Vagina (tissue), 2 donors: ENCODE measurements at places on chromosomes 5 and 9.

GRCh38 chr5:151961557-151961956 lies 36.9 kb upstream of the GLRA1 start:
- DNase-seq = no peak

GRCh38 chr5:132260714-132261551 lies 3.4 kb downstream of the PDLIM4 start:
- peak; percentile 87 for DNase-seq

DNA sequence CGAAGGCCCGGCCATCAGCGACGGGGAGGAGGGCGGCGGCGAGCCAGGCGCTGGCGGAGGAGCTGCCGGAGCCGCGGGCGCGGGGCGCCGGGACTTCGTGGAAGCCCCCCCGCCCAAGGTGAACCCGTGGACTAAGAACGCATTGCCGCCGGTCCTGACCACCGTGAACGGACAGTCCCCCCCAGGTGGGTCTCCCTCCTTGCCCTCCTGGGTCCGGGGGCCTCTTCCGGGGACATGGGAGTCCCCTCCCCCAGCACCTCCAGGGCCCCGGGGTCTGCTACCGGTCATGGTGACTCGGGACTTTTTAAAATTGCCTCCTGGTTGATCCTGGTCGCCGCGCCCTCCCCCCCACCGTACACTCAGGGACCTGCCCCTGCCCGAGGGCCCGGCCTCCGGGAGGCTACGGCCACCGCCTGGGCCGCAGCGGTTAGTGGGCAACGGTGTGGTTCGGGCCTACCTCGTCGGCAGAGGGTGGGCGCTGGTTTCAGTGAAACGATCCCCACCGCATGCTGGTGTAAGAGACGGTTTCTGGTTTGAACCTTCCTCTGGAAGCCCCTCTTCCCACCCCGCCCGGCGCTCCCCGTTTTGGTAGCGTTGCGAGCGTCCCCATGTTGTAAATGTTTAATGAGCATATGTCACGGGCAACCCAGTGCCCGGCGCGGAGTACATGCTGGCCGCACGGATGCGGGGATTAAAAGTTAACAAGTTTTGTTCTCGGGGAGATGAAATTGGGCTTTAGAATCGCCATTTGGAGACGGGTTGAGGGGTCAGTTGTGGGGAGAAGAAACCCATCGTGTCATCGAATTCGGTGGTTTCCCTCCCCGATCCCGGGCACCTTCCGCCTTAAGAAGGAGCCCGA lies 1.1 kb downstream of the LARP1 start:
- no peak for DNase-seq

DNA sequence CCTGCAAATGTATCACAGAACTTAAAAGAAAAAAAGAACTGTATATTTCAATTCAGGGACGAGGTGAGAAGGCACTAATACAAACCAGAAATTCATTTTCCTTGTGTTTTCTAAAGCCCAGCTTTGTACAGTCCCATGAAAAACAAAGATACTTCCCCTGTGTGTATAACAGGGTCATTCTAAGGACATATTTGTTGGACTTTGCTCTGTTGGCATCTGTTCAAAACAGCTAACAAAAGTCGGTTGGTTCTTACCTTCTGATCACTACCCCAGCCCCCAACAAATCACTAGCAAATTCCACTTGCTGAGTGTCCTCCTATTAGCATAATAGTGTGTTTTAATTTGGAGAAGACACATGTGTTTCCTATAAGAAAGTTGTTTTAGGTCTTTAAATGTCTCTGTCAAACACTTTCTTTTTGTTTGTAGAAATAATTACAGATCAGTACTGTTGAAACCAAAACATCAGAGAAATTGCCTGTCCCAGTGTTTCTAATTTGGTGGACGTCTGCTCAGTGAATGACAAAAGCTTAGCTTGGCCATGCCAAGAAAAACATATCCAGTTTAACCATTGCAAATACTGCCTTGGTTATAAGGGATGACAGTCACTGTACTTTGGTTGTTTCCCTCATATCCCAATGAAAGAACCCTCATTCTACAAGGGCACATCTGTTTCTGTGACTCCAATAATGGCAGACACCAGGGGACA lies 480.5 kb downstream of the EBF1 start:
- no peak for DNase-seq

- DNase-seq = no peak
Observed at GRCh38 chr5:14110680-14111079, 32.5 kb upstream of the TRIO start.

- DNase-seq = no peak
Observed at GRCh38 chr5:57436586-57436985, 46.0 kb downstream of the ACTBL2 start.

DNA sequence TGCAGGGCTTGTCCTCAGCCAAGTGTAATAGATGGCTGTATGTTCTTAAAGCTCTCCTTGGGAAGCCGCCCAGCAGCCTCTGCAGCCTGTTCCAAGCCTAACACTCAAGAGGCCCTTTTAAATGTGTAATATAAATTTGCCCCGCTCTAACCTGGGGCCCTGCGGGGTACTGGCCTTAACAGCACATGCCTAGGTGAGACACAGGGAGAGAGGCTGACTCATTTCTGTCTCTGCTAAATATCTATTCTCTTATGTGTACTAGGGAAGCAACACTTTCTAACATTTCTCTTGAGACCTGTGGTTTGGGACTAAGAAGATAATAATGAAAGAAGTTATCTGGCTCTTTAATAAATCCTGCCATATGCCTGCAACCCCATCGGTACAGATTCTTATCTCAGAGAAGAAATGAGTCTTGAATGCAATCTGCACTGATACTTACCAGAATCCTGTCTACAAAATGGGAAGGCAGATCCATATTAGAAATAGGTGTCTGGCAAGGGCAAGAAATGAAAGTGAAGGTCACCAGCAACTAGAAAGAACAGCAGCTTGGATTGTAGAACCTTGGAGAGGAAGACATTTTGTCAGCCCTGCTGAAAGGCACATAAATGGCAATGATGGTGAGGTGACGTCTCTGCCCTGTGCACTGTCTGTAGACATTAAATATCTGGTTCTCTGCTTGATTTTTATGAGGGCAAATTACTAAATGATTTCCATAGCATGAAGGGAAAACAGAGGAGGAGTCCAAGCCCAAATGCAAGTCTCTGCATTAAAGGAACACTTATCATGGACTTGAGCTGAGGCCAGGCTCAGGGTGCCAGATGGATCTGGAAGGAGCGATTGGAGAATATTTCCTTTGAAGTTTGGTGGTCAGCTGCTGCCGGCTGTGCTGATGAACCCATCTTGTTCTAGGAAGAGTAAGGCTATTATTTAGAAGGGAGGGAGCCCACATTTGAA lies 14.5 kb upstream of the TGFBI start:
- no peak for DNase-seq

GRCh38 chr9:72203205-72203803 lies 54.1 kb downstream of the GDA start:
- no peak for DNase-seq

DNA sequence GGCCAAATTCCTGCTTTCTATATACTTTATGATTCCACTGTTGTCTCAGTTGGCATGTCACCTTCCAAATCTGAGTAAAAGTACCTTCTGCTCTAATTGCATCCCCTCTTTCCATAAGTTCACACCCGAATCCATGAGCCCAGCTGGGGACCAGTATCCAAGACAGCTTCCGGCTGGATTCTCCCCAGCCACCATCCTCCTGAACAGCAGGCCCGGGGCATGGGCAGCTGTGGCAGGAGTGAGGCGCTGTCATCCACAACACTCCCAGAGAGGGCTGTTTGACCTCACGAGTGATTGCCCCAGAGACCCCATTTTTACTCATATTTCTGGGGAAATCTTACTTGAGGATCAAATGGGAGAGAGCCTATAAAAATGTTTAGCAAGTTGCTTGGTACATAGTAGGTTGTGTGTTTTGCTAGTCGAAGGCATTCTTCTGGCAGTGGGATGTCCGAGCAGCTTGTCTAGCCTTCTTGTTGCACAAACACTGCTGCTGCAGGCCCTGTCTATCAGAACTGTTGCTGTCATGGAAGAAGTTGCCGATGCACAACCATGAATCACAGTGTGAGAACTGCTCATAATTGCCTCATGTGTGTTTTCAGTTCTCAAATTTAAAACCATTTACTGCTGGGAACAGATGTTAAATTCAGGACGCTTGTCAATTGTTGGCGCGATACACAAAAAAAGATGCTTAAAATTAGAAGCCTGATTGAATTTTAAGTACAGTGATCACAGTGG lies 93.8 kb downstream of the HSPA4 start:
- DNase-seq = no peak

- no peak for DNase-seq
Observed at GRCh38 chr5:54703565-54704255, 186.2 kb downstream of the SNX18 start.

DNA sequence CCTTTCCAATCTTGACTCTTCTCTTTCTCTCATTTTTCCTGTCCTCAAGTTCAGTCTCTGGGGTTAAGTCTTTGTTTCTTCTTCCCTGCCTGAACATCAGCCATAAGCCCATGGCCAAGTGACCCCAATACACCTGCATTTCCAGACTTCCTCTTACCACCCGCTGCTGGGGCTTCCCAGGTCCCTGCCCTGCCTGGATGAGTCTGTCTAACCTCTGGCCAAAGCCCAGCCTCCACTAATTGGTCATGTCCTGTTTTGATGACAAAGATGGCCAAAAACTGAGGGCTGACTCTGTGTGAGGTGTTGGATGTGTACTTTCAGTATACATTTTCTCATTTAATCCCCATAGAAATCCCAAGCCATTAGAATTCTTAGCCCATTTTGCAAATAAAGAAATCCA lies 47.3 kb downstream of the SH3TC2 start:
- DNase-seq = peak; percentile 60

DNA sequence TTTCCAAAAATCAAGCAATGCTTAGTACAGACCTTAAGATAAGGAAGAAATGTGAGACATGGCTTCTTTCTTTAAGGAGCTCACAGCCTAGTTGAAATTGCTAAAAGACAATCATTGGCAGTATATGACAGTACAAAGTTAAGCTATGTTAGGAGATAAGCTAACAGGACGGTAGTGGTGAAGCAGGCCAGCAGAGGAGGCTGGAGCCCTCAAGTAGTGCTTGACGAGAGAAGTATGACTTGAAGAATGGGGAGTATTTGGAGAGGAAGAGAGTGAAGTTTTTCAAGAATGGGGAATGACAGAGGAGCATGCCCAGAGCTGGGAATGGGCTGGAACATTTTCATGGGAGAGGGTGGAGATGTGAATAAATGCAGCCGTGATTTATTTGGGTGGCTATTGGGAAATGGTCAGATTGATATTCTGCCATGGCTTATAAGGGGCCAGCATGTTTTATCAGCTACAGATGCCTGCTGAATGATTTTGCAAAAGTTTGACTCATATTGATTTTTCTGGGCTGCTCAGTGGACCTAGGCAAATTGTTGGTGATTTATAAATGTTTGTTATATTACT lies 43.7 kb downstream of the LURAP1L start:
- no peak for DNase-seq

GRCh38 chr9:93911801-93912554 lies 43.2 kb downstream of the BARX1 start:
- no peak for DNase-seq

DNA sequence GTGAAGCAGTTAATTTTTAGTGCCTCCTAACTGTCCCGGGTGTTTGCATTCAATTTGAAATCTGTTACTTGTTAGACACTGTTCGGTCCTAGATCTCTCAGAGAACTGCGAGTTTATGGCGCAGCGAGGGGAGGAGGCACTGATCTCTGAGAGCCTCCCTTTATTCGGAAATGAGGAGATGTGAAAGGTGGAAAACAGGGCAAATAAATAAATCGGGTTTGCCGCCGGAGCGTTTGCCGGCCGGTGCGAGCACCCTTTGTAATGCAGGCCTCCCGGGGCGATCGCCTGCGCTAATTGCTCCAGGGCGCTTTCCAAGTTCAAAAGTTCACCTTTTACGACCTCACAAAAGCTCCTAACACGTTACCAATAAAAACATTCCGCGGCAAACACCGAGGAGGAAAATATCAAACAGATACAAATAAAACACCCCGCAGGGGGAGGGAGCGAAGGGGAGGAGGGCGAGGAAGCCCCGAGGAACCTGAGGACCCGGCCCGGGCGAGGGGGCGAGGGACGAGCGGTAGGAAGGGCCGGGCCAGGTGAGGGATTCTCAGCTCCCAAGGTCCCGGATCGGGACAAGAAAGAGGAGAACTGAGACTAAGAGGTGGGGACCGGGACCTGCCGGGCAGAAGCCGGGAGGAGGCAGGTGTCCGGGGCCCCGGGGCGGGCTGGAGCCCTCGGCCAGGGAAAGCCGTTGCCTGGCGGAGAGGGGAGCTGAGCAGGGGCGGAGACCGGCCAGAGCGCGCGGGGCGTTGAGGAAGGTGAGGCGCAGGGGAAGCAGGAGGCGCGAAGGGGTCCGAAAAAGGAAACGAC lies 1.4 kb downstream of the NR6A1 start:
- no peak for DNase-seq

DNA sequence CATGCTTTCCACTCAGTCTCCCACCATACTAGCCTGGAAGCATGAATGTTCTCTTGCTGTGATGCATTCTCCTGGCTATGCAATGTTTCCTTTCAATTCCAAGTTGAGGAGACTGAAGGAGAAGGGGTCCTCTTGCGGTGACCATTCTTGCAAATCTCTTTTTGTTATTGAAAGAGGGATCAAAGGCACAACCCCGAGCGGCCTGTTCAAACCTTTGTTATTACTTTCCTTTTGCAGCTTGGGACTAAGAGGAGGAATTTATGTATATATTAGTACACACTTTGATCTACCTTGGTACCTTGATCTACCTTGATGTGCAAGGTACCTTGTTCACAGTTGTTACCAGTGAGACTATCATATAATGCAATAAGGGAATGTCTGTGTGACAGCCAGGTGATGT lies 147.3 kb downstream of the KCTD16 start:
- no peak for DNase-seq

DNA sequence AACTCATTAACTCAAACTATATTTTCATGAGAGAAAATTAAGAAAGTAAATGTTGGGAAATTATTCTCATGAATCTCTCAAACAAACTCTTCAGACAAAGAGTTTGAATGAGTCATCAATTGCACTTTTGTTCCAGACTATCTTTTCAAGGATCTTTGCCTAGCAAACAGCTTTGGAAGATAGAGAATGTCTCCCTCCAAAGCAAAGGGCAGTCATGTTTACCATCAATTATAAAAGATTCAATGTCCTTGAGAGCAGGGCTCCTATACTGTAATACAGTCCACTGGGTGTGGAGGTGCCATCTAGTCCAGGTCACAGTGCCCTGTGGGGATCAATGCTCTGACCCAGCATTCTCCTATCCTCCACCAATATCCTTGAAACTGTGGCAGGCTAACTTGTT lies 1429.3 kb downstream of the EFNA5 start:
- DNase-seq = no peak

DNA sequence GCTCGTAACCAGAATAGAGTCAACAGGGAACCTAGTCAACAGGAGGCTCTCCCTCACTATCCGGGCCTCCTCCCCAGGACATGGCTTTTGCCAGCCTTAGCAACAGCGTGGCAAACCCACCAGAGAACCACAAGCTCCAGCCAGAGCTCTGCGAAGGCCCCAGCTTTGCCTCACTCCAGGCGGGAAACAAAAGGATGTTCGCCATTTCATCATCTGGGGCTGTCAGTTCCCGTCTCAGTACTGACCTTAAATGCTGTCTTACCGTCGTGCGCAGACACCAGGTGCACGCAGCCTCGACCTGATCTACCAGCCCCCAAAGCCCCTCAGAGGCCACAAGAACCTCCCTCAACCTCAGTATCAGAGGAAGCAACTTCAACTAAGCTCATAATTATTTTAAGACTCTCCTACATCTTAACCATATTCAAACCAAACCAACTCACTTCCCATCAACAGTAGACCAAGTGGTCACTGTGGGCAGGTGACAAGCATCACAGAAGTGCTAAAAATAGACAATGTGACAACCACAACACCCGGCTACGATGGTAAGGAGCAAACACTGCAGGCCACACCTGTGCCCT lies 71.4 kb downstream of the SEMA4D start:
- no peak for DNase-seq

- DNase-seq = peak; percentile 82
Observed at GRCh38 chr9:94899464-94900221, 173.1 kb downstream of the AOPEP start.

GRCh38 chr5:139635606-139636206 lies 12.4 kb upstream of the CXXC5 start:
- peak; percentile 91 for DNase-seq
